ENCODE measurements at places on chromosomes 5 and 9.

DNA sequence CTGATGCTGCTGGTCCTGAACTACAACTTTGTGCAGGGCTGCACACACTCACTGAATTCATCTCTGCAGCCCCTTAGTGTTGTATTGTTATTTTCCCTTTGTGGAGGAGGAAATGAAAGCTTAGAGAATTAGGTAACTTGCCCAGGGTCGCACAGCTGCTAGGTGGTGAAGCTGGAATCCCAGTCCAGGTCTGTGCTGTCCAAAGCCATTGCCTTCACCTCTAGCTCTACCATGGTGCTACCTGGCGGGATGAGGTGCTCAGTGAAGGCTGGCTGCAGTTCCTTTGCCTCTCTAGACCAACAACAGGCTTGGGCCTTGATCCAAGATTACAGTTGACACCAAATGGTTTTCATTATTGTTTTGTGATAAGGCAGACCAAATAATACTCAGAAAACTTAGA lies 177.8 kb upstream of the PITX1 start:
- no peak for DNase-seq

DNA sequence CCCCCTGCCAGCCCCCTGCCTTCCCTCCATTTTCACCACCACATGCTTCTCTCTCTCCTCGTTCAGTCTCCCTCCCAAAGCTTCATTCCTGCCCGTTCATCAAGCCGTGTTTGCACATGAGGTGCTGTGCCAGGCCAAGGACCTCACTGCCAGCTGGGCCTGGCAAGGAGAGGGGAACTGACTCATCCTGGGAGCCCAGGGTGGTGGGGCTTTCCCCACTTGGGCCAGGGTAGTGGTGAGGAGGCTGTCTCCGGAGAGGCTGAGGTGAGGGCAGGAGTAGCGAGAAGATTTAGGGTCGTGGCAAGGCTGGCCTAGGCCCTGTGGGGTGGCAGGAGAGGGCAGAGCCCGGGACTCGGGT lies 30.4 kb upstream of the NOTCH1 start:
- DNase-seq, result no peak

DNA sequence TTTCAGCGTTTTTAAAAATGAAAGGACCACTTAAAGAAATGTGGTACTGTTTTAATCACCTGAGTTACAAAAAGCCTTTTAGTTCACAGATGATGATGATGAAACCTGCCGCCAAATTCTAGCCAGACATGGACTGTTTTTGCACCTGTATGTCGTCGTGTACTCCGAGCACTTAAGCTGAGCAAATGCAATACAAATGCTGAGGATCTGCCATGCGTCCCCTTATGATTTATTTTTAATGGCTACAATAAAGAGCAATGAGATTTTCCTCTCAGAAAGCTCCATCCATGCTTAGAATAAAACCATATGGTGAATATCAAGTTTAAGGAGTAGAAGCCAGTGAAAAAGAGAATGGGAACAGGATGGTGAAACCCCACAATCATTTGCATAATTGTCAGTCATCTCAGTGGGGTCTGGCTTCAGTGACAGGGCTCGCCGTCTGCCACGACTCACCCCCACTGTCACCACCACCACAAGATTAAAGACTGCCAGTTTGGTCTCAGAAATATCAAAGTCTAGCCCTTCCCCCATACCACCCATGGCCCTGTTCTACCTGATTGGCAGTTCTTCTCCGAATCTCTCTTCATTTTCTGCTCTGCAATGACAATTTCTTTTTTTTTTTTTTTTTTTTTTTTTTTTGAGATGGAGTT lies 159.9 kb downstream of the GOLPH3 start:
- DNase-seq, result no peak

GRCh38 chr9:96195541-96195940 lies 106.4 kb downstream of the HSD17B3 start:
- DNase-seq, result no peak

- DNase-seq, result no peak
These were observed 32.3 kb downstream of the NTRK2 start for GRCh38 chr9:84701801-84702200.

DNA sequence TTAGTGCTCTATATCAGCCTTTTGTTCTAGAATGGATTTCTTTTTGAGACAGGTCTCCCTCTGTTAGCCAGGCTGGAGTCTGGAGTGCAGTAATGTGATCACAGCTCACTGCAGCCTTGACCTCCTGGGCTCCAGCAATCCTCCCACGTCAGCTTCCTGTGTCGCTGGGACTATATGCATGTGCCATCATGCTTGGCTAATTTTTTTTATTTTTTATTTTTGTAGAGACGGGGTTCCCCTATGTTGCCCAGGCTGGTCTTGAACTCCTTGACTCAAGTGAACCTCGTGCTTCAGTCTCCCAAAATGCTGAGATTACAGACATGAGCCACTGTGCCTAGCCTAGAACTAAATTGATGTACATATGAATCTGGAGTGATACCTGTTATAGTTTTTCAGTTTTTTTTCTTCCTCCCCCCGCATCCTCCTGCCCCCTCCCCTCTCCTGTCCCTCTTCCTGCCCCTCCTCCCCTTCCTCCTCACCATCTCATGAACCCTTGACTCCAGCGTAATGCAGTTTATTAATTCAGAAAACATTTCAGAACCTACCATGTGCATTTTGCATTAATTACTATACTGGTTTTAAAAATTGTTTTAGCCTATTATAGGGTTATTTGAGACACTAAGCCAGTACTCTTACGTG lies 37.4 kb upstream of the TNFAIP8 start:
- no peak for DNase-seq

DNA sequence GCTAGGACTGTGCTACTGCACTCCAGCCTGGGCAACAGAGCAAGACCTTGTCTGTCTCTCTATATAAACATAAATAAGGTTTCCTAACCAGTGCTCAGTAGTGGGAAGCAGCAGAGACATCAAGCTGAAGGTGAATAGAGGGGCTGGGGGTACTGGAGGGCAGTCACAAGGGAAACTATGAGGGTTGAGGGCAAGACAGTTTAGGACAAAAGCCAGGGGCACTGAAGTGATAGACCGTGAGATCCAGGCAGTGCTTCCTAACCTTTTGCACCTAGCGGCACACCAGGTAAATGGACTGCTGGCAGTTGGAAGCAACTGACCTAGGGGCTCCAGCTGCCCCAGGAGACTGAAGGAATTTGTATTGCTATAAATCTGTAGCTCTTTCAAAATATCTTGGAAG lies 178.4 kb downstream of the PJA2 start:
- no peak for DNase-seq

DNA sequence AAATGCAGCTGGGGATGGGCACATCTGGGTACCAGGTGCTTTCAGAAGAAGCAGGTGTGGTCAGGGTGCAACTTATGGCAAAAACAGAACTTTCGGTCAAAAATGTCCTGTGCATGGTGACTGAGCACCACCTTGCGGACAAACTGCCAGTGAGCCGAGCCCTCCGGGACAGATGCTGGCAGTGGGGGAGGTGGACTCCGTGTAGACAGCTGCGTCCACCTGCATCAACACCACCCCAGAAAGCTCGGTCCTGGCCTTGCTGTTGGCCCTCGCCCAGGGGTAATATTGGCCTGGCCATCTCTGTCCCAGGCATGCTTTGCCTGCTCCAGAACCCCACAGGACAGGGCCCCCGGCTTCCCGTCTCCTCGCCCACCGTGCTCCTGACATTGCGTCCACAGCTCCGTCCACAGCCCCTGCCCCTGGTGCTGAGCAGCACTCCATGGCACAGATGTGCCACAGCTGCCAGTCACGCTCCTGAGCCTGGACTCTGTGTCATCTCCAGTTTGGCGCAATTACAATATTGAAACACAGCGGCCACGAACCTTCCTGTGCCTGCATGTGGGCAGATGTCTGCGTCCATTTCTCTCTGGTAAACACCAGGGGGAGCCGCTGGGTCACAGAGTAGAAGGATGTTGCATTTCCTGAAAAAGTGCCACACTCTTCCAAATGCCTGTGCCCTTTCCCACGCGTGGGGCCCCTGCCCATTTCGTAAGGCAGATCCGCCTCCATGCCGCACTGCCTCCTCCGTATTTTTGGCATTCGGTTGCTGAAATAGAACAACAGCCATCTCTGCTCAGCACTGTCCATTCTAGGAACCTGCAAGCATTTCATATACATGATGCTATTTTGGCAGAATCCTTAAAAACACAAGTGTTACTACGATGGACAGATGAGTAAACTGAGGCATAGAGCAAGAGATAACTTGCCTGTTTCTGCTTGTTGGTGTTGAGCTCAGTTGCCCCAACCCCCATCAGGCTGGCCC lies 33.4 kb upstream of the SLC6A19 start:
- DNase-seq, result peak; percentile 49

DNA sequence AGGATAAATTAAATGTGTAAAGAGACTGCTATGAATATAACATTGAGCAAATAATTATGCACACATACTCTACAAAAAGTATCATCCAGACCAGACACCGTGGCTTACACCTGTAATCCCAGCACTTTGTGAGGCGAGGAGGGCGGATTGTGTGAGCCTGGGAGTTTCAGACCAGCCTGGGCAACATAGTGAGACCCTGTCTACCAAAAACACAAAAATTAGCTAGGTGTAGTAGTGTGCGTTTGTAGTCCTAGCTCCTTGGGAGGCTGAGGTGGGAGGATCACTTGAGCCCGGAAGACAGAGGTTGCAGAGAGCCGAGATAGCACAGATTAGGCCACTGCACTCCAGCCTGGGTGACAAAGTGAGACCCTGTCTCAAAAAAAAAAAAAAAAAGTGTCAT lies 2.4 kb upstream of the CDC42SE2 start:
- DNase-seq, result no peak

GRCh38 chr5:1431896-1432295 lies 13.3 kb downstream of the SLC6A3 start:
- DNase-seq, result no peak

- no peak for DNase-seq
These were observed 157.2 kb upstream of the DMRT1 start for GRCh38 chr9:684054-684890.

GRCh38 chr5:147481376-147481775 lies 28.5 kb downstream of the DPYSL3 start:
- DNase-seq, result no peak

GRCh38 chr5:17929171-17929570 lies 294.9 kb downstream of the TAF11L14 start:
- no peak for DNase-seq

GRCh38 chr5:41503860-41504259 lies 6.5 kb downstream of the PLCXD3 start:
- no peak for DNase-seq

DNA sequence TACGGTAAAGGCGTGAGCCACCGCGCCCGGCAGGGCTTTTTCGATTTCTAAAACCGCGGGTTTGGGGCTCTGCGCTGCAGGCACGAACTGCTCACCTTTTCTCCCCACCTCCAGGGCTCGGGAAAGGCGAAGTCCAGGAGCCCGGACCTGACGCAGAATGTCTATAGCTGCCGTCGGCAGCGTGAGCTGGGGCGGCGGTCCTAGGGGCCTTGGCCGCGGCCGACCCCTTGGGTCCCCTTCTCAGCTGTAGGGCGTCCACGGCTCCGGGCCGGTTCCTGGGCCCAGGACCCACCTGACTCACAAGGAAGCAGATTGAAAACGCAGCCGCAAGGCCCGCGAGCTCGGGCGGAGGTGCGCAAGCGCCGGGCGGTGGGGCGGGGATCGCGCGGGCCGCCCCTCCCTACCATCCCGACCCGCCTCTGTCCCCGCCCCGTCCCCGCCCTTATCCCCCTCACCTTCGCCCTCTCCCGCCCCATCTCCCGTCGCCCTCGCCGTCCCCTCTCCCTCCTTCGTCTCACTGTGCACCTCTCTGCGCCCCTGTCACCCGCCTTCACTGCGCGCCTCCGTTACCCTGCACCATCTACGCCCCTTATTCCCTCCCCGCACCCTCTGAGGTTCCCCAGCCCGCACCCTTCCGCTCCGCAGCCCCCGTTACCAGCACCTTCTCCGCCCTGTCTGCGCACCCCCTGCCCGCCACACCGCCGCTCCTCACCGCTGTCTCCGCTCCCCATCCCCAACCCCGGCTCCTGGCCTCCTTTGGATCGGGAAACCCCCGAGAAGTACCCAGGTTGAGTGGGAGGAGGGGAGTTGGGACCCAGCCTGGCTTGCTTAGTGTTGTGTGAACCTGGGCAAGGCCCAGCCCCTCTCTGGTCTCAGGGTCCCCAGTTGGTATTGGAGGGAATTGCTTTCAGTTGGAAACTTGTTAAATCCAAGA lies at the start of gene HDHD3:
TSS of gene HDHD3 (minus strand) at position 353 of the 934 bp plus-strand sequence. CDS start 2,632 bp downstream, outside the sequence.
- peak; percentile 68 for DNase-seq

DNA sequence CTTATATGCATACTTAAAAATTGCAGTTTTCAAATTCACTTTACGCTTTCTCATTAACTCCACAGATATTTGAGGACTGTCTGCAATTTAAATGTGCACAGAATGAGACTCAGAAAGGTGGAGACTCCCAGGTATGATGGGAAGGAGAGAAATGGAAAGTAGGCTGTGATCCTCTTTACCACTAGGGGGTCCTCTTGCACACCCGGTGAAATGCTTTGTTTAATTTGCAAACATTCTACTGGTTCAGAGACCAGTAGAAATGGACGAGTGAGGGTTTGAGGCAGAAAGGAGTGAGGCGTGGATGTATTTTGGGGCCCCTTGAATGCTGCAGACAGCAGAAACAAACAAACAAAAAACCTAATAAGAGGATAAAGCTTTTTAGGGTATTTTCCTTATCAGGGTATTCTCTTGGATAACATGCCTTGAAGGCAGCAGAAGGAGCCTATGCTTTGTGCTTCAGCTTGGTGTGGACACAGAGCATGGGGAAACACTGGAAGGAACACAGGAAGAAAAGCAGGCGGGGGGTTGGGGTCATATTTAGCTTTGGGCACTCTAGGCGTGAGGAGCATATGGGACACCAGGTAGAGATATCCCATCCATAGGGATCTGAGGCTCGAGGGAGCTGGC lies 410.1 kb downstream of the DMRT2 start:
- no peak for DNase-seq

DNA sequence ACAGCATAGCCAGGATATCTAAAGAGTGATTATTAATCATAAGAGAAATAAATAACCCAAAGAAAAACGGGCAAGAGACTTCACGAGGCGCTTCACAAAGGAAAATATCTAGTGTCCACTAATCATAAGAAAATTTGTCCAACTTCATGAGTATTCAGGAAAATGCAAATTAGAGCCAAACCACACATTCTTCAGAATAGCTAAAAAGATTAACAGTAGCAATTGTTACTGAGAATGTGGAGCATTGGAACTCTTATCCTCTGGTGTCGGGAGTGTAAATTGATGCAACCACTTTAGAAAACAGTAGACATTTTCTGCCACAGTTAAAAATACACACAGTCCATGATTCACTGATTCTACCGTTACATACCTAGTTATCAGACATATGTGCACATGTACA lies 145.7 kb downstream of the CWC27 start:
- no peak for DNase-seq

DNA sequence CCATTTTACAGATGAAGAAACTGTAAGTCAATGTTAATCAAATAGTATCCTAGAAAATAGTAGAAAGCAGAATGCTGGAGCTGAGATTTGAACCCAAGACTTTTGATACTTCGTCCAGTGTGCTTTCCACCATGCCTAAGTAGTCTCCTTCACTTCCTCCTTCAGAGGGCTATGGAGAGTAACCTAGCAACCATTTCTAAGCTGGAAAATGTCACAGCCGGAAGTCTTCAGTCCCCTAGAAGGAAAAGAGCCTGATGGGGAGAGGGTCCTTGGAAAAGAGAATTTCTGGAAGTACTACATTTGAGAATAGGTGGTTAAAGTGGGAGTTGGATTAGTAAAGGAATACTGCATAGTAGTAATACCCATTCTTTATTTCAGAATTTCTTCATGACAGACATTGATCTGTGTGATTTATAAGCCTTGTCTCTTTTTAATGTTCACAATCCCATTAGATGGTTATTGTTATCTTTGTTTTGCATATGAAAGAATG lies 32.7 kb downstream of the PCDHAC2 start:
- DNase-seq, result no peak
